ENCODE measurements at places on chromosomes 5 and 9.

DNA sequence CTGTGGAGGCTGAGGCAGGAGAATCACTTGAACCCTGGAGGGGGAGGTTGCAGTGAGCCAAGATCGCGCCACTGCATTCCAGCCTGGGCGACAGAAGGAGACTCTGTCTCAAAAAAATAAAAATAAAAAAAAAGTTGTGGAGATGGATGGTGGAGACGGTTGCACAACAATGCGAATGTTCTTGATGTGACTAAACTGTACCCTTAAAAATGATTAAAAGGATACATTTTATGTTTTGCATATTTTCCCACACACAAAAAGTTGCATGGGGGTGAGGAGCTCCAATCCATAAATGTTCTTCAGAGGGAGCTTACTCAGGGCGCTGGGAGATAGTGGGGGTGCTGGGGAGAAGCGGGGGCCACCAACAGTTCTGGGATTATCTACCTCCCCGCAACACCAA lies 43.8 kb upstream of the CDKN2AIPNL start:
- no peak for DNase-seq

GRCh38 chr5:109192027-109192426 lies 217.7 kb downstream of the PJA2 start:
- no peak for DNase-seq

- DNase-seq: no peak
These were observed 6.7 kb upstream of the FYB1 start for GRCh38 chr5:39226100-39226451.

DNA sequence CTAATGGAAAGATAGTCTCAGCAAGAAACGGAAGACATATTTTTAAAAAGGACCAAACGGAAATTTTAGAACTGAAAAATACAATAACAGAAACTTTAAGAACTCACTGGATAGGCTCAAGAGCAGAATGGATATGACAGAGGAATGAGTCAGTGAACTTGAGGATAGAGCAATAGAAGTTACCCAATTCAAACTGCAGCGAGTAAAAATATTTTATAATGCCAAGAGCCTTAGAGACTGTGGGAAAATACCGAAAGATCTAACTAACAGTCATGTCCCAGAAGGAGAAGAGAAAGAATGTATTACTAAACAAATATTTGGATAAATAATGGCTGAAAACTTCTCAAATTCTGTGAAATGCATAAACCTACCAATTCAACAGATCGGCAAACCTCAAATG lies 40.8 kb downstream of the ADAMTS2 start:
- peak; percentile 83 for DNase-seq

GRCh38 chr9:115413304-115413703 lies 295.3 kb upstream of the TNC start:
- DNase-seq: no peak

DNA sequence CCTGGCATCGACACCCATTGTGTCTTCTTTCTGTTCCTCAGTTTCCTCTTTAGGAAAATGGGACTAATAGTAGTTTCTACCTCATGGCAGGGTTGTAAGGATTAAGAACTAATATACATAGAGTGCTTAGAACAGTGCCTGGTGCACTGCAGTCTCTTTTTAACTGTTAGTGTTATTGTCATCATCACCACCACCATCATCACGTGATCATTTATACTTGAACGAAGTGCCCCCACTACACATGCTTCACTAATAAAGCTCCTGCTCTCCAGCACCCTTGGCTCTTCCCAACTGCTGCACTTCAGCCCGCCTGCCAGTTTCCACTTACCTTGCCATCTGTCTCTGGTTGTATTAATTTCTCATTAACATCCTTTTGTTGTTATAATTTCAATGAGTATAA lies 35.8 kb upstream of the MAST4 start:
- DNase-seq: no peak

GRCh38 chr5:149274939-149275338 lies 3.3 kb downstream of the AFAP1L1 start:
- no peak for DNase-seq
